ENCODE measurements at places on chromosomes 5 and 9.
A peak's percentile ranks its signal among the peaks of the same experiment; 100 is the strongest.

GRCh38 chr5:66169534-66169933, 25.4 kb downstream of the SREK1 start:
- DNase-seq: no peak

DNA sequence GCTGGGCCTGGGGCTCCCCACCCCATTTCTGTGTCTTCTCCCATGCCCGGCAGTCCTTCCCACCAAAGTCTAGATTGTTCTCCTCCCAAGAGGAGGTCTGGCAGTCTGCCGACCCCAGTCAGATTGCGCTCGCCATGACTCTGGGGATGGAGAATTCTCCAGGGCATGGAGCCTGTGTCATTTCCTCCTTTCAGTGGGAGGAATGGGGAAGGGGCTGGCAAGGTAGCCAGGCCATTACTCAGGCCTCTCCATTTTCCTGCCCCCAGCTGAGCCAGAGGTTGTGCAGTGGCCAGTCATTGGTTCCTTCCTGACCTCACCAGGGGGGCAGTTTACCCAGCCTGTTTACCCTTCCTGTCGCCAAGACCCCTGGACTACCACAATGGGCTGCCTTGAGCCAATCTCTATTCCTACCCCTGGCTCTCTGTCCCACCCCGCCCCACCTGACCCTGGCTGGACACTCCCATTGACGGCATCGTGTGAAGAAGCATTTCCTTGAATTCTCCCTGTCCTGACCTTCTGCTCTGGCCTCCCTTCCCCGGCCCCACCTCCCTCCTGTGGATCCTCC, 628 bp downstream of the SYNPO start:
- DNase-seq: no peak

GRCh38 chr9:127793093-127793708, 7.4 kb downstream of the CDK9 start:
- no peak for DNase-seq

DNA sequence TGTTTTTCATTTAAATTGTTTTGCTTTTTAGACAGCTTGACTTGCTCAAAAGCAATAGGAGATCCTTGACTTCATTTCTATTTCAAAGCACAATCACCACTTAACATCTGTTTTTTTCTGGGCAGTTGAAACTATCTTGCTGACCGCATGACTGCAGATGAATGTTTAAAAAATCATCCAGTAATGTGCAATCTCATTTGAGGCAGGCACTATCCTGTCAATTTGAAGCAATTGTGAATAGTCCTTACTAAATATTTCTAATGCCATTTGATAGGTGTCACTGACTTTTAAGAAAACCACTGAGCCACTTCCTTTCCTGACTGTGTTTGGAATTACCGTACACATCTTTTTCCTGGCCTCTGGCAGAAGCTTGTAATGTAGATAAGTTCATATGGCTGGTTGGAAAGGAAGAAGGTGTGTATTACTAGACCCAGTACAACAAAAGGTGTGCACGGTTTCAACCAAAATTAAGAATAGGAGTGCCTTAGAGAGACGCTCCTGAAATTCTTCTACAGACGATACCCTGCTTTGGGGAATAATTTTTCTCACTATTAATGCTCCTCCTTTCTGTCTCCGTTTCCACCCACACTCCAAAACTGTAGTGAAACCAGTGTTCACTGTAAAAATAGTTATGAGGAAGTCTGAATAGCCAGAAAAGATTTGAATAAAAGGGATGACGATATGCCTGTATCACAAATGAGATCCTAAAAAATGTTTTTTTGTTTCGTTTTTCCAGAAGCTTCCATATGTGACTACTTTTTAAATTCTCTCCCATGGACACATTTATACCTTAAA, 136.7 kb upstream of the MOCS2 start:
- DNase-seq: no peak

GRCh38 chr9:136004712-136005111, 43.5 kb upstream of the UBAC1 start:
- no peak for DNase-seq

GRCh38 chr5:157956271-157956885, 97.4 kb upstream of the CLINT1 start:
- DNase-seq: no peak

DNA sequence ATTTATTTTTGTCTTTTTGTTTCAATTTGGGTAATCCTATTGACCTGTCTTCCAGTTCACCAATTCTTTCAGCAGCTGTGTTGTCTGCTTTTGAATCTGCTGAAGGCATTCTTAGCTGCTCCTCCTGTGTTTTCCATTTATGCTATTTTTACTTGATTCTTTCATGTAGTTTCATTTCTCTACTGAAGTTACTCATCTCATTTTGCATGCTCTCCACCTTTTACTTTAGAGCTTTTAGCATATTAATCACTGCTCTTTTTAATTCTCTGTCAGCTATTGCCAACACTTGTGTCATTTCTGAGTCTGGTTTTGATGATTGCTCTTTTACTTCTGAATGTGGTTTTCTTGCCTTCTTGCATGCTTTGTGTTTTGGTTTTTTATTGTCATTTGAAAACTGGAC, 496.0 kb upstream of the CLINT1 start:
- DNase-seq: no peak

GRCh38 chr5:52799358-52799982, 11.8 kb downstream of the ITGA1 start:
- peak; percentile 23 for DNase-seq

GRCh38 chr9:120863833-120864232, 13.2 kb downstream of the PHF19 start:
- no peak for DNase-seq

GRCh38 chr9:130780415-130780814, 54.6 kb upstream of the ABL1 start:
- no peak for DNase-seq

GRCh38 chr5:57989378-57989777, 470.5 kb downstream of the PLK2 start:
- DNase-seq: no peak

GRCh38 chr5:180049185-180049548, 22.4 kb downstream of the RNF130 start:
- no peak for DNase-seq

DNA sequence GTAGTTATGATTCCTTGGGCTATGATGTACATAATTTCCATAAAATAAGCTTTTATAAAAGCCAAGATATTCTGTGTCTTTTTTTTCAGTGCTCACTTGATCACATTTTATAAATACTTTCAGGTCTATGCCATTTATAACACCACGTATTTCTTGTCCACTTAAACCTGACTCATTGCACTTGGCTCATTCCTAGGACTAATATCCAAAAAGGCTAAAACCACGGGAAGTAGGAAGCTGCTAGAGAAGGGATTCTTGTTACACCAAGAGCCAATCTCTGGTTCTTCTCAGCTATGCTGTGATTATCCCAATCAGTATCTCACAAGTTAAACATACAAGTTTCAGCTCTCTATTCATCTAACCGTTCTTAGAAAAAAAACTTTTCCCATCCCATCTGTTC, 80.4 kb upstream of the CDH6 start:
- no peak for DNase-seq

DNA sequence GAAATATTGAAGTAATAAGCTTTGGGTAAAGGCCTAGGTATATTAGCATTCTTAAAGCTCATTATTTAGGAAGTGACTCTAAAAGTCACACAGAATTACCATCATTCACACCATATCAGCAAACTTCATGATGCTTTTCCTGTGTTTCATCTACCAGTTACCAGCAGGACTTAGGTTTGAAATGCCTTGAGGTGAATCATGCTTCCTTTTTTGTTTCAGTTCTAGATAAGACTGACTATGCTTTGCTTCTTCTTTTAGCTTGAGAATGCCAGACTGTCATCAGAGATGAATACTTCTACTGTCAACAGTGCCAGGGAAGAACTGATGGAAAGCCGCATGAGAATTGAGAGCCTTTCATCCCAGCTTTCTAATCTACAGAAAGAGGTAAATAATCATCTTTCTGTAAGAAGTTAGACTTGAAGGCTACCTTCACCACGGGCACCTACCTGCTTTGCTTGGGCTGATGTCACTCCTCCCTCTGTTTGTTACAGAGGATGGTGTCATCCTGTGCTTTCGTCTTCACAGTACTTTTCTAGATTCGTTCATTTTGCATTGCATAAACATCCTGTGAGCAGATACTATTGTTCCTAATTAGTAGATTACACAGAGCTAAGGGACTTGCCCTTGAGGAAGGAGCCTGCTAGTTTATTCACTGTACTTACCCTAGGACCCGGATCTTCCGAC, 34.7 kb downstream of the LMNB1 start:
- no peak for DNase-seq

- no peak for DNase-seq
These were observed 892 bp downstream of the SMIM32 start for GRCh38 chr5:136192015-136192525.
